ENCODE measurements at places on chromosomes 1 and 21.

DNA sequence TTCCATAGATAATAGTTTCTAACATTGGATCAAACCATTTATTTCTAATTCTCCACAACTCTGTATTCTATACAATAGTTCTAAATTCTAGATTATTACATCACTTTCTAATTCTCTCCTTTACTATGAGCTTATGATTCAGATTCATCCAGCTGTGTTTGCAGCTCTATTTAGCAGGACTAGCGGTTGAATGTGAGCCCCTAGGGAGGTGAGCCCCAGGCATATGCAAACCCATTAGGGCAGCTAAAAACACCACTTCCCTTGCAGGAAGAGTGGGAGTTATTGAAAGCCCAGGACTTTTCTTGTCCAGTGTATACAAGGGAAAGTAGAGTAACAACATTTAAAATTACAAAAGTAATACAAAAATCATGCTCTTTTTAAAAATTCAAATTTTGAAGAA is 56.9 kb downstream of the KRTAP19-8 start:
- DNase-seq, result no peak

DNA sequence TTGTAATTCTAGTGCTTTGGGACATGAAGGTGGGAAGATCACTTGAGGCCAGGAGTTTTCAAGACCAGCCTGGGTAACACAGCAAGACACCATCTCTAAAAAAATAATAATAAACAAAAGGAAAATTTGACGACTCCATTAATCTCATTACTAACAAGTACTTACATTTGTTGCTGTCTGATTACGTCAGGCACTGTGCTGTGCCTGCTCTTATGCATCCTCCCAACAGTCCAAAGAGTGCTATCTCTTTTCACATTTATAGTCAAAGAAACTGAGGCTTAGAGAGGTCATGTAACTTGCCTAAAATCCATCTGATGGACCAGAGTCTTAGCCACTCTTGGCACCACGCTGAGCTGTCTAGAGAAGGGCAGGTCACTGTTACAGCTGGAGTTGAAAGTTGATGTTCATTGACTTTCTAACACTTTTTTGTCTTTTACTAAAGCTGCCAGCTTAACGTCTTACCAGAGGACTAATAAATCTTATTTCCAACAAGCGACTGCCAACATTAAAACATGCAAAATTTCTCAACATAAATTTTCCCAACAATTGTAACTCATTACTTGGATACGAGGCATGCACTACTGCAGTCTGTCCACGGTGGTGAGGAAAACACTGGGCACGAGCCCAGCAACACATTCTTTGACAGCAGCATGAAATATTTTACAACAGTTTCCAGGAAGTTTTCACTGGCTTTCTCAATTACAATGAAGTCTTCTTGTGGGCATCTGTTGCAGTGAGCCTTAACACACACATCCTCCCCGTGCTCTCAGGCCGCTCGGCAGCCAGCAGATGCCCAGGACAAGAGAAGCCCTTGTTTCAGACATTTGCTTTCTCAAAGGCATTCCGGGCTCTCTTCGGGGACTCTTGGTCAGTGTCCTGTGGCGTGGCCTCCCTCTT is 262.9 kb upstream of the PROX1 start:
- peak; percentile 56 for DNase-seq

- DNase-seq, result no peak
Observed at GRCh38 chr1:165695031-165695430, 3.3 kb downstream of the ALDH9A1 start.

DNA sequence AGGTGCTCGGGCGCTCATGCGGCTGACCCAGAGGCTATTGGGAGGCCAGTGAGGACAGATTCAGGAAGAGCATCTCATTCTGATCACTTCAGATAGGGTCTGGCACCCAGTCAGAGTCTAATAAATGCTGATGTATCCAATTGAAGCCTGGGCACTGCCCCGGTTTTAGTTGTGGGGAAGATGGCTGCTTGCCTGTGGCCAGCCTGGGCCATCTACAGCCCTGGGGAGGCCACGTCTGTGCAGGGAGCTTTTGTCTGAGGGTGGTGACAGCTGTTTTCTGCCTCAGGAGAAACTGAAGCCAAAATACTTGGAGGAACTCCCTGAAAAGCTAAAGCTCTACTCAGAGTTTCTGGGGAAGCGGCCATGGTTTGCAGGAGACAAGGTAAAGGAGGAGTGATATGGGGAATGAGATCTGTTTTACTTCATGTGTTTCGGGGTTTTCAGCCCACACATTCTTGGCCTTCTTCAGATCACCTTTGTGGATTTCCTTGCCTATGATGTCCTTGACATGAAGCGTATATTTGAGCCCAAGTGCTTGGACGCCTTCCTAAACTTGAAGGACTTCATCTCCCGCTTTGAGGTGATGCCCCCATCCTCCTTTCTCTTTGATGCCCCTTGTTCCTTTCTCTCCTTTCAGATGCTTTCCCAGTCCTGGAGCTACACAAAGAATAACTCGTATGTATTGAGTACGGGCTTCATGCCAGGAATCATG is 2.8 kb downstream of the GSTM5 start:
- DNase-seq, result no peak

DNA sequence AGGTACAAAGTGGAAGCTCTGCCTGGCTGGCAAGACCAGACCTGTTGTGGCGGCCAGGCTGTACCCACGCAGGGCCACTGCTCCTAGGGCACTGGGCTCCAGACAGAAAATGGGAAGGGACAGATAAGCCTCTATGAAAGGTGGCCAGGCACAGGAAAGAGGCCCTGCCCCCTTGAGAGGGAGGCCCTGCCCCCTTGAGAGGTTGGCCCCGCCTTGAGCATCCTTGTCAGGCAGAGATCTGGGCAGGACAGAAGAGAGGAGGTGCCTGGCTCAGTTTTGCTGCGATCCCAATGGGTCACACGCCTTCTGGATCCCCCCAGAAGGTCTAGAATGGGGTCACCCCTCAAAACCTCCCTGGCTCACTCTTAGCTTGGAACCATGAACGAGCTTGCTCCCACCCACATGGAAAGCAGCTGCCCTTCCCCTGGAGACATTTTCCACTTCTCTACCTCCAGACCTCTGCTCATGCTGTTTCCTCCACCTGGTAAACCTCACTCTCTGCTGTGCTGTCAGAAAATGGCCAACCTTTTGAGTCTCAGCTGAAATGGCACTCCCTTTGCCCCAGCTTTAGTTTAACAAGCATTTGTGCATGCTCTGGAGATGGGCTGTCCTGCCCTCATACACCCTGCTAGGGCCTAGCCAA is 17.5 kb upstream of the ECE1 start:
- DNase-seq, result no peak

- no peak for DNase-seq
Observed at GRCh38 chr1:56547977-56548376, 31.4 kb downstream of the PLPP3 start.

GRCh38 chr1:220338759-220339158 is 66.5 kb upstream of the RAB3GAP2 start:
- no peak for DNase-seq
